ENCODE measurements at places on chromosomes 16 and 17.

- DNase-seq = no peak
Observed at GRCh38 chr16:17748044-17748719, 277.4 kb upstream of the XYLT1 start.

DNA sequence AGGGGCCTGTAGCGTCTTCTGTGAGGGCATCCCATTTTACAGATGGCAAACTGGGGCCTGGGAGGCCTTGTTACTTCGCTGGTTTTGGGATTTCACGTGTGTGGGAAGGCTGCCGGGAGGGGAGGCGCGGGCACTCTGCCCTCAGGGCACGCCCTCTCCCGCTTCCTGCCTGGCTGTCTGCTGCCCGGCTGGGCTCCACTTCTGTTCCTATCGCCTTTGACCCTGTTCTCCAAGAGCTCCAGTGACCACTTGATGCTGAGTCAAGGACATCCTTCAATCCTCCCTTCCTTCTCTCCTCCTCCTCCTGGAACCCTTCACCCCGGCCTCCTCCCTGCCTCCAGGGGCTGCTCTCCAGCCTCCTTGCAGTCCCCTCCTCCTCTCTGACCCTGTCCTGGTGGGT lies 16.0 kb downstream of the SPNS3 start:
- no peak for DNase-seq

DNA sequence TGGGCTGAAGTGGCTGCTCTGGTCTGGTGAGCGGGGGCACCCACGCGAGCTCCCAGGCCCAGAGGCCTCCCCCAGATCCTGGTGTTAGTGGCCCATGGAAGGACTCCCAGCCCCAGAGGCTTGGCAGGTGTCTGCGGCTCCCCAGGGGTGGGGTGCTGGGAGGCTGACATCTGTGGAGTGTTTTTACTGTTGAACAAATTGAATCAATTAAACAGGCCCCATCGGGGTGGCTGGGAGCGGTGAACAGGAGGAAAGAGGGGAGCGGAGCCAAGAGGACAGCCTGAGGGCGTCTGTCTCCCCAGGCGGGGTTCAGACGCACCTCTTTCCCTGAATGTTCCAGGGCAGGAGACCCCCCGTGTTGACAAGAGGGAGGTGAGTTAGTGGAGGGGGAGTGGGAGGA lies 29.9 kb downstream of the ACTG1 start:
- DNase-seq = no peak

DNA sequence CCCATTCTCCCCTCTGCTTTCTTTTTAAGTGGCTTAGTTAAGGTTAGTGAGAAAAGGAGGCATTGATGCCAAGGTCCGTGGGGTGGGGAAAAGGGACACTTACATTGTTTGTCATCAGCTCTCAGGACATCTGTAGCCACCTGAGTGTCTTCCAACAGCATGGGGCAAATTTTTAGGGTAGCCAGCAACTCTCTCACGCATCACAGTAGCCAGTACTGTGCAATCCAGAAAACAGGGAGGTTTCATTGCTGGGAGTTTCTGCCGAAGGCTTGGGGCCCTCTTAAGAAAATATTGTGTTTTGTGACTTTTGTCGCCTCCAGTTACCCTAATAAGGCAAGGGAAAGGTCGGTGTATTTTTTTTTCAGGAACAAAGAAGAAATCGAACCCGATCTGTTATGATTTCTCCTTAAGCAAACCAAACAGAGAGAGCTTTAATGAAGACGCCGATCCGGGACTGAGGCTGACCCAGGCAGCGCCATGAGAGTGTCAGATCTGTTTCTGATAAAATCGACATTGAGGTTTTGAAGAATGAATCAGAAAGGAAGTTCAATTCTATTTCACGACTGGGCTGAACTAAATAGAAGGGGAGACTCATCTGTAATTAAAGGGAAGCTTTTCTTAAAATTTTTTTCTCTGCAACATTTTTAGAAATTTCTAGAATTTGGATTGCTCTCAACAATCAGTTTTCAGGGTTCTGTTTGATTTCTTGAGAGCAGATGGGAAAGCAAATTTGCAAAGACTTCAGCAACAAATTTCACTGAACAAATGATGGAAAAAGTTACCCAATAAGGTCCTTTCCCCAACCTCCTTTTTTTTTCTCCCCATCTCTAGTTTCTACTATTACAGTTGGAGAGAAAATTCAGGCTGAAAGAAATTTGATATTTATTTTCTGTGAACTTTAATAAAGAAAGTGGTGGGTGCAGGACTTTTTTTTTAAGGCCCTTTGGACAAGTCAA lies 144.7 kb upstream of the IRX3 start:
- no peak for DNase-seq

- DNase-seq = no peak
Observed at GRCh38 chr16:20310421-20311395, 16.6 kb downstream of the GP2 start.

GRCh38 chr17:17401271-17401781 lies 75.5 kb upstream of the MED9 start:
- no peak for DNase-seq

DNA sequence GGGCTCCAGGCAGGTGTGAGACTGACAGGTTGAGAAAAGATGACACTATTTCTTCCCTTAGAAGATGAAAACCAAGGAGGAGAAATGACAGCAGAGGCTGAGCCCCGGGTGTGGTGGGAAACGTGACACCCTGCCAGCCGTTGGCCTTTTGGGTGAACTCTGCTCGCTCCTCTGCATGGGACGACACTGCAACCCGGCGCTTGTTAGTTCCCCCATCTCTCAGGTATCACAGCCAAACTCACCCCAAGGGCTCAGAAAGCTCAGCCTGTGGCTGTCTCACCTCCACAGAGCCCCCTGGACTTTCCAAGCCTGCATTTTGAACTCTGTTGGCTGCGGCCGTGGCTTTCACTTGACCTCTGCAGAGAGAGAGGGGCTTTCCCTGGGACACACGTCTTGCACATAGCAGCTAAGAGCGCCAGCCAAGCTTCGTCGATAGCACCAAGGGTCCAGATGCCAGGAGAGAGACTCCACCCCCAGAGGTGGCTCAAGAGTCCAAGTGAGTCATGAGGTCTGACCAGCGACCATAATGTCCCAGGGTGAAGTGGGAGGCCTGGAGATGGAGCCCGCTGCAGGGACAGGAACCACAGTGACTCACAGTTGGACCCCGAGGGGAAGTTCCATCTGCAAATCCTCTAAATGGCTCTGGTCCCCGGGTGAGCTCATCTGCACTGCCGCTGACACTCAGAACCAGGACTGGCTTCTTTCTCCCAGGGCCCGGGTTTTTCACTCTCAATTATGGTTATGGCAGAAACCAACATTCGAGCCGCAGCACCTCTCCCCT lies 301.9 kb downstream of the SOX9 start:
- DNase-seq = no peak

GRCh38 chr16:734981-735881 lies 5.6 kb downstream of the CIAO3 start:
- DNase-seq = no peak

- DNase-seq = no peak
Observed at GRCh38 chr17:68089881-68090280, 54.3 kb downstream of the KPNA2 start.

GRCh38 chr17:80253631-80254395 lies 6.8 kb upstream of the RNF213 start:
- no peak for DNase-seq

GRCh38 chr17:57210224-57210553 lies 46.1 kb upstream of the MSI2 start:
- DNase-seq = no peak

DNA sequence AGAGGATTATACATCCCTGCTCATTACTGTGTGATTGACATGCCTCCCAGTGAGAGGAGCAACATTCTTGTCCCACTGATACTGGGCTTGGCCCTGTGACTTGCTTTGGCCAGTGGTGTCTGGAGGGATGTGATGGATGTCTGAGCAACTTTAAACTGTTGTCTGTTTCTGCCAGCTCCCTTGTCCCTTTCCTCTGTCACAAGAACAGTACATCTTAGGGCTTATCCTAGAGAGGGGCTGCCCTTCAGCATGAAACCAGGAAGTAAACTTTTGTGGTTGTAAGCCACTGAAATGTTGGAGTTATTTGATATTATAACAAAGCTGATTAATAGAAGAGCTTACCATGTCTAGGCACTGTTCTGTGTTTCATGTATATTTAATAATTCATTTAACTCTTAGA lies 82.9 kb upstream of the GPRC5B start:
- DNase-seq = no peak

- DNase-seq = no peak
Observed at GRCh38 chr17:51796026-51796425, 362.5 kb downstream of the CA10 start.

GRCh38 chr17:70271200-70271599 lies 101.9 kb downstream of the KCNJ2 start:
- no peak for DNase-seq

DNA sequence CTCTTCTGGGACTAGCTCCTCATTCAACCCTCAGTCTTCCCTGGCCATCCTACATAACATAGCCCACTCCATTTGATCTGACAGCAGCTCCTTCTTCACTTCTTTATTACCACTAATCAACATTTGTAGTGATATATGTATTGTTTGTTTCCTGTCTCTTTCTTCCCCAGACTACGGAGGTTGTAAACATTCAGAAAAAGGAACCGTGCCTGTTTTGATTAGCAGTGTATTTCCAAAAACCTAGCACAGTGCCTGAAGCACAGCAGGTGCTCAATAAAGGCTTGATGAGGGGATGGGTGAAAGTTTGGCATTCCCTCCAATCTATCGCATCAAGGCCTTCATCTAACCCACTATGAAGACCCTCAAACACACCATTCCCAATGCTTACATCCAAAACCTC lies 150.8 kb downstream of the XYLT1 start:
- DNase-seq = no peak

DNA sequence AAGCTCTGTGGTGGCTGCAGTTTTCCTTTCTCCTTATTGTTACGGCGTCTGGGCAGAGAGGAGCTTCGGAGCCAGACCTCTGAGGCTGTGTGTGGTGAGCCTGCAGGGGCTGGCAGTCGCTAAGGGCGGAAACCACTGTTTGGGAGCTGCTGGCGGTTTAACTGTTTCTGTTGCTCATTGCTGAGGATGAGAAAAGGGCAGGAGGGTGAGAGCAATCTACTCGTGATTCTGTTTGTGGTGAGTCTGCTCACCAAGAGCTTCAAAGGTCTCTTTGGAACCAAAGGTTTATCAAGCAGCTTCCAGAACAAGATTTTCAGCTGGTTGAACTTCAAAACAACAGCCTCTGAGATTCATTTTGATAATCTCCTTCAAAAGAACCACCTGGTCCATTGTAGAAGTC lies 143.9 kb downstream of the ANKFN1 start:
- DNase-seq = no peak

DNA sequence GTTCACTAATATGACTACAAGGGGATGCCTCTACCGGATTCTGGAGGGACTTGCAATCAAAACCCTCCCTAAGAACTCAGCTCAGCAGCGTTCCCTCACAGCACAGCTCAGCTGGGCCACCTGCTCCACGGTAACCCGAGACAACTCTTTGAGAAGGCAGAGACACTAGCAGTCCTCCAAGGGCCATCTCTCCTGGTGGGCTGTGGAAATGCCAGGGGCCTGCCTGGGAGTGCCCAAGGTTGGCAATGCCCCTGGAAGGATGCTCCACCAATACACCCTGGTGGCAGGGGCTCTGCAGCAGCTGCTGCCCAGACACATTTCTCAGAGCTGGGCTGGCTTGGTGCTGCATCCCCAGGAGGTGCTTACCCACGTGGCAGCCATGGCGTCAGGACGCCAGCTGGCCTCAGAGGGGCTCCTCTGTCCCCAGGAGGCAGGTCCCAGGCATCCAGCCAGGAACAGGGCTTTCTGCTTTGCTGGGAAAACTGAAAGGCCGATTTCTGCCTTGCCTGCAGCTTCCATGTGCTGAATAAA lies 16.5 kb downstream of the CDIP1 start:
- no peak for DNase-seq

- no peak for DNase-seq
Observed at GRCh38 chr17:37111329-37111728, 162.6 kb downstream of the AATF start.

DNA sequence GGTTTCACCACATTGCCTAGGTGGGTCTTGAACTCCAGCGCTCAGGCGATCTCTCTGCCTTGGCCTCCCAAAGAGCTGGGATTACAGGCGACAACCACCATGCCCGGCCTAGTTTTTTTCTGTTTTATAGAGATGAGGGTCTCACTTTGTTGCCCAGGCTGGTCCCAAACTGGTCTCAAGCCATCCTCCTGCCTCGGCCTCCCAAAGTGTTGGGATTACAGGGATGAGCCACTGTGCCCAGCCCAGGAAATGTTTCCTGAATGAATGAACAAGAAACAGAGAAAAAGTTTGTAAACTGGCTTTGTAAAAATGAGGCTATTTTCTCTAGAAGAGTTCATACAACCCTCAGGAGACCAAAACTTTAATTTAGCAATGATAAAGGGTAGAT lies 68.0 kb downstream of the WWP2 start:
- DNase-seq = no peak

GRCh38 chr16:79991969-79992368 lies 391.4 kb upstream of the MAF start:
- DNase-seq = no peak

GRCh38 chr16:84979516-84979915 lies 31.8 kb downstream of the ZDHHC7 start:
- no peak for DNase-seq

DNA sequence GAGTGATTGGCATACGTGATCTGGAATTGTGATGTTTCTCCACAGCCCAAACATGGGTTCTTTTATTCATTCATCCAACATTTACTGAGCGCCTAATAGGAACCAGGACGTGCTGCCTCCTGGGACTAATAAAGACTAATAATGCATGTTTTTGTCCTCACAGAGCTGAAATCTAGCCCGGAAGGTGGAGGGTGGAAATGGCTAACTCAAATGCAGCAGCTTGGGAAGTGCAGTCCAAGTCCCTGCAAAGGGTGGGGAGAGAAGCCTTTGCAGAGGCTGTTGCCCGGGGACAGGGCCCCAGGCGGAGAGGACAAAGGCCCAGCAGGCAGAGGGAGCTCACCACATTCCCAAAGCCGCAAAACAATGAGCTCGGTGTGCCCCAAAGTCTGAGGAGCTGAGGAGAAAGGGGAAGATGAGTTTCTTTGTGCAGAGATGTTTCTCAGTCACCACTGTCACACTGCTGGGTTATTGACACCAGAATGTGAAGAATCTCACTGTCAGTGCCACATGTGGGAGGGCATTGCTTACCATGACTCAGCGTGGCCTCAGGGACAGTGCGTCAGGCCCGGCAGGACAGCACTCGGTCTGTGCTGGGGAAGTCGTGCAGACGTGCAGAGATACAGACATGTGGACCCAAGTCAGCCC lies 118.2 kb upstream of the CHMP6 start:
- DNase-seq = no peak

GRCh38 chr16:51302042-51302441 lies 151.0 kb upstream of the SALL1 start:
- DNase-seq = no peak

DNA sequence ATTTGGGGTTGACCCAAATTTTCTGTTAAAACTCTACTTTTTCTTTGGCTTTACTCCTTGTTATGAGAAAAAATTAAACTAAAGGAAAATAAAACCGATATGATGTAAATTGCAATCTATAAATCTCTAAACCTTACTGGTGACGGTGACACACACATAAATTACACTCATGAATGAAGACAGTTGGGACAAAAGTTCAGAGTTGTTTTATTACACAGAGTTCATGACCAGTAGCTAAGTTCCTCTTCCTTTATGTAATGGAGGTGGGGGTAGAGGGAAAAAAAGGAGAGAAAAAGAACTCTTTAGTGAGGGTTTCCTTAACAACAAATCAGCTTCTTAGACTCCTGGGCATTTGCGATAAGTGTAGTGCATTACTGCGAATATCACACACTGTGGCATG lies 220.7 kb downstream of the KCNJ2 start:
- no peak for DNase-seq

GRCh38 chr17:60173304-60173819 lies 23.6 kb downstream of the CA4 start:
- no peak for DNase-seq

GRCh38 chr17:83196024-83196365 lies 116.6 kb downstream of the METRNL start:
- DNase-seq = no peak

All from CD4-positive, alpha-beta T cell treated with Interleukin-4 for 1 hour (primary cell).